ENCODE measurements at places on chromosomes 1 and 21.

DNA sequence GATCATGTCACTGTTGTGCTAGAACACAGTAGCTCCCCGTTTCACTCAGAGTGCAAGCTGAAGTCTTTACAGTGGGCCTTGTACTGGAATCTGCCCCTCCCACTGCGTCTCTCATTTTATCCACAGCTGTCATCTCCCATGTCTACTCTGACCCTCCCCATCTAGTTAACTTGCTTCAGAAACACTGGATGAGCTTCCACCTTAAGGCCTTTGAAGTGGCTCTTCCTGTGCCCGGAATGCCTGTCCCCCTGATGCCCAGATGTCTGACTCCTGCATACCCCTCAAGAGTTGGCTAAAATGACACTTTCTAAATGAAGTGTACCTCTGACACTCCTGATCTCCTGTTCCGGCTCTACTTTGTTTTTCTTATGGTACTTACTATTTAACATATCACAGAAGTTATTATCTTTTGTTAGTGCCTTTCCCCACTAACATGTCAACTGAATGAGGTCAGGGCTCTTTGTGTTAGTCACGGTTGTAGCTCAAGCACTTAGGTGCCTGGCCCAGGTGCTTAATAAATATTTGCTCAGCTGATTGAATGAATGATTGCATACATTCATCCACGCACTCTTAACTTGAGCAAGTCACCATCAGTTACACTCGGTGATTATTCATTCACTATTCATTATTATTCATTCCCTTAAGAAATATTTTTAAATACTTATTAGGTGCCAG is 13.3 kb downstream of the ARV1 start:
- DNase-seq = no peak

DNA sequence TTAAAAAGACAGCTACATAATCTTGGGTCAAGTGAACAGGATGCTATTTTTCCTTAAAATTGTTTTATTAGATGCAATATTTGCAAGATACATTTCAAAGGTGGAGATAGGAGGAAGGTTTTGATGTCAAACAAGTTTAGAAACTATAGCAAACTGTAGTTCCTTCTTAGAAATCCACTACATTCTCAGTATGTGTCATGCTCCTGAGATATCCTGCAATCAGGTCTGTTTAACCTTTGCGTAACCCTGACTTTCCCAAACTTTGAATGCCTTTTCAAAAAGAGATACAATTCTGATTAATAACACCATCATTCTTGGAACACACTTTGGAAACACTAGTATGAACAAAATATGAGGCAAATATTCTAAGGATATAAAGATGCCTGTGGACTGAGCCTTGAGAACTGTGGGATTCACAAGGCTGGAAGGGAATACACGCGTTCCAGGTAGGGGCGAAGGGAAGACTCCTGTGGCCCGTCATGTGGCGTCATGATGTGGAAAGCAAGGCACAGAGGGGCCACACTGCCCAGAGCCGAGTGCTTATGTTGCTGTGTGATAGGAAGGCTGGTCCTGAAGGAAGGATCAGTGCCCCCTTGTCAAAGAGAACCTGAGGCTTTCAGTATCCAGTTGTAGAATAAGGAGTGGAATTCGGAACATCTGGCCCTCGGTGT is 19.6 kb upstream of the TARBP1 start:
- DNase-seq = no peak

DNA sequence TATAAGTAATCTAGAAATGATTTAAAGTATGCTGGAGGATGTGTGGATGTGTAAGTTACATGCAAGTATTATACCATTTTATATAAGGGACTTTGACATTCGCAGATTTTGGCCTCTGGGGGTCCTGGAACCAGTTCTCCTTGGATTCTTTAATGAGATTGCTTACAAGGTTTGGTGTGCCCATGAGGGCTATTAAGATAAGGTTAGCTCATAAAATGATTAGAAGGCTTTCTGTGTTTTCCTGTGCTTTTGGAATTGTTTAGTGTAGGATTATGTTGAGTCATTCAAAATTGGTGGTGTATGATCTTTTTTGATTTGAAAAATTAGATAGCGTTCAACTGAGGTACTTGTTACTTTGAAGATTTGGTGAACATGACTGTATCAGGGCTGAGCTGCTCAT is 5.6 kb downstream of the USP25 start:
- DNase-seq = no peak

DNA sequence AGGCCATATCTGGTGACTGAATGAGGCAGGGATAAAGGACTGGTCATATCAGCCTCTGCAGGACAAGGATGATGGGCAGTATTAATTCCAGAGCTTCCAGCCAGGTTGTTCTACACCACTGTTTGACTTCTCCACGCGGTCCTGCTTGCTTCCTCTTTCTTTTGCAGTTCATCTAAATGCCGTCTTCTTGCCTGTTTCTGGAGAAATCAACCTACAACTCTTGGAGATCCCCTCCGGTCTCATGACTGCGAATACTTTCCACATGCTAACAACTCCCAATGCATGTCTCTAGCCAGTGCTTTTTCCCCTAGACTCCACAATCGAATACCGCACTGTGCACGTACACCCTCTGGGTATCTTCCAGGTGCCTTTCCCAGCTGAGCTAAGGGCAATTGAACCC is 14.1 kb upstream of the TIAM1 start:
- DNase-seq = no peak

DNA sequence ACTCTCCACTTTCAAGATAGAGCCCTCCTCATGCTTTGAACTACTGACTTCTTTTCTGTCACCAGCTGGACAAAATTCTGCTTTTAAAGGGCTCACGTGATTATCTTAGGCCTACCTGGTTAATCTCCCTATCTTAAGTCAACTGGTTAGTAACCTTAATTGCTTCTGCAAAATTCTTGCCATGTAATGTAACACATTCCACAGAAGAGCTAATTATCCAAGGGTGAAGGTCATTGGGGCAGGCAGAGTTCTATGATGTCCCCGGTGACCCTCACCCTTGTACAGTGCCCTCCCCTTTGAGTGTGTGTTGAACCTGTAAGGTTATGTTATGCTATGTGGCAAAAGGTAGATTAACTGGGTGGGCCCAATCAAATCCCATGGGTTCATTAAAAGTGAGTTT is 25.2 kb upstream of the FOXE3 start:
- DNase-seq = no peak

DNA sequence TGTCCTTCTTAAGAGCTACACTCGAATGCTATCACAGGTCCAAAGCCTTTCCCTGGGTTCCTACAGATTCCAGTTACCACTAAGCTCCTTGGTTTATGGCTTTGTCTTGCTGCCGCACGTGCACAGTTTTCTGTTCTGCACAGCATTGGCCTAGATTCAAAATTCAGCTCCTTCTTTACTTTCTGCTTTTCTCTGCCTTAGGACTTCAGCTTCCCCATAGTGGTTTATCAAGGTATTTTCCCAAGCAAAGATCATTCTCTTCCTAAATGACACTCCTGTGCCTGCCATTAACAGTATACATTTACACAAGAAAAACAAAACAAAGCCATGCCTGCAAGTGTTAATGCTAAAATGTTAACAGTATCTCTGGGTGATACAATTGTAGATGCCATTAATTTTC is 41.8 kb downstream of the PTPRU start:
- no peak for DNase-seq

DNA sequence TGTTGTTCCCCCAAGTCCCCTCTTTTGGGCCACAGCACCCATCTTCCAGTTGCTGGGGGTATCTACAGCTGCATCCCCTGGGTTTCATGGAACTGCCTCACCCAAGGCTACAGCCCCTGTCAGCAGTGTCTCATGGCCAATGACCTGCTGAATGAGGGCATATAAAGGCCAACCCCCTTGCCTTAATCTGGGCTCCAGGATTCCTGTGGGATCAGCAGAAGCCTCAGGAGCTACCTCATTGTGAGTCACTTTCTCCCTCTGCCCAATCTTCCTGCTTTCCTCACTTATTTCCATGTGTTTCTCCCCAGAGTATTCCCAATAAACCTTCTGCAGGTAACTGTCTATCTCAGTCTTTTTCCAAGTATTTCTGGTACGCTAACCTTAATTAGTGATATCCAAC is 37.3 kb upstream of the SYT14 start:
- no peak for DNase-seq

DNA sequence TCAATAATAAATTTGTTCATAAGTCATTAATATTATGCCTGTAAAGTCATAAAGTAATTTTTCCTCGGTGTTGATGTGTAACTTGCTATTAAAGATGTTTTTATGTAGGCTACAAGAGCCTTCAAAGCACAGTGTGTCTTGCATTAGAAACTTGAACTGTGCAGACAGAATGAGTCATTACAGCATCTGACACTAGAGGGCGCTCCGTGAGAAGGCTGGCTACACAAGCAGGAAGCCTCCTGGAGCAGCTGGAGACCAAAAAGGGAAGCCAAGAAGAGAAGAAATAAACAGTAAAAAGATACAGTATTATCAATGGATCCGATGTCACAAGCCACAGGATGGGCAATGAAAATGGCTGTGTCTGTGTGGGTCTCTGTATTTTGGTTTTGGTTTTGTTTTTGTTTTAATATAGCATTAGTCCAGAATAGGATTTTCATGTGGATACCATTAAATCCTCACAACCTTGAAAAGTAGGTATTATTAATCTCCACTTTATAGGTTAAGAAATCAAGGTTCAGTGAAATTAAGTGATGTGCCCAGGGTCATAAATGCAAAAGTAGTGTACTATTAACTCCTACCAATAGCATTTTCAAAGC is 16.1 kb upstream of the LRRC8D start:
- DNase-seq = peak; percentile 72

DNA sequence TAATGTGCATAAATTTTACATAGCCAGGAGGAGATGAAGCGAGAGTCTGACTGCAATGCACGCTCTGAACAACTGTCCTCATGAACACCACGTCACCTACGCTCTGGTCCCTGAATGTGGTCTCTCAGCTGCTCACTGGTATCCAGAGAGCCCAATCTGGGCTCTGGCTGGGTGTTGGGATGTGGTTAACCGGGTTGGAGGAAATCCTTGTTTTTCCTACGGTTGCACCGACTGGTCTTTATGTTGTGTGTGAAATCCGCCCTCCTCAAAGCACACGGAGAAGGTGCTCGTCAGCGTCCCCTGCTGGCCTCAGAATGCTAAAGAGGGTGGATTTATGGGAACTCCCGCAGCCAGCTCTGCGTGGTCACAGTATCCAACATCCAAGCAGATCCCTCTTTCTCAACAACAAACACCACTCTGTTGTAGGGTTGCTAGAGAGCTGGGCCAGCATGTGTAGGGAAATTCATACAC is 51.8 kb upstream of the FAM89A start:
- DNase-seq = no peak

DNA sequence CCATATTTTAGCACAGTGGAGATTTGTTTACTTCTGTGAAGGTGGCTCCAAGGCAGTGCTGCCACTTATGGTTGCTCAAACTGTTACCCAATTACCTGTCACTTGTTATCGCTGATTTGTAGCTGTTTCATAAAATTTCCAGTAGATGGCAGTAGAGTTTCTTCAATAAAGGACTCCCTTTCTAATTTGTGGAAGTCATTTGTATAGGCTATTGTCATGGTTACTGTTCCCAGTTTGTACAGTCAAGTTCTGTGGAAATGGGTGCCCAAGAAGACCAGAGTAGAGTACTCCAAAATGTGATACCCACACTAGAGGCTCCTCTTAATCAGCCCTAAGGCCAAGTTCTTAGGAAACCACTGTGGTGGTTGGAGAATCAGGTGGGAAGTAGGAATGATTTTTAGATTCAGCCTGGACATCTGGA is 186.1 kb downstream of the CLEC20A start:
- no peak for DNase-seq

- no peak for DNase-seq
These were observed 19.4 kb downstream of the CTXND2 start for GRCh38 chr1:150906329-150906728.

DNA sequence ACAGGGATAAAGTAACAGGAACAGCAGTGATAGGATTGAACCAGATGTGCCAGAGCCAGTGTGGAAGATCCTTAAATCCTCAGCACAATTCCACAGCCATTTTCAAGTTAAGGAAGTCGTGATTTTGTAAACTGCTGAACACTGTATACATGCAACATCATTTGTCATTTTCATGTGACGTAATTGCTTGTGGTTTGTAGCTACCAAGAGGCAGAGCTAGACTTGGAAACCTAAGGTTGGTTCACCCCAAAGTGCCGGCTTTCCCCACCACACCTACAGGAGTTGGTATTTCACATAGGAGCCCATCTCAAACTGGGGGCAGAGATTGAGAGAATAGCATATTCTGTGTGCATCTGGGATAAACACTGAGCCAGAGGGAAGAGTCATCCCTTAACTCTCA is 113.9 kb downstream of the CAPN8 start:
- no peak for DNase-seq
